ENCODE measurements at places on chromosomes 16 and 17.

DNA sequence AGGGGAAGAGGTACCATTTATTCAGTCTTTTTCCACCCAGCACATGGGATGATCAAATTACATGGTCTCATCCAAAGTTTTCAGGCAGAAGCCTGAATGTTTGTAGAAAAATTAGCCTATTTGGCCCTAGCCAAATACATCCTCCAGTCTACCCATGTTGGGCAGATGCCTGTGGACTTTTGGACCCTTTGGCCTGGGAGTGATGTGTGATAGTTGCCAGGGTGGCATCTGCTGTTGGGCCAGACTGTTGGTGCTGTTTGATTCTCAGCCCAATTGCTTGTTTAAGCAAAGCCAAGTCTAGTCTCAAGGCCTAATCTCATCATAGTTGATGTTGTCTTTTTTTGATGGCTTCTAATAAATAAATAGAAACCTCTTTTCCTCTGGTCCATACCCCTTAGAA lies 419.0 kb downstream of the CDH13 start:
- DNase-seq = no peak

- DNase-seq = no peak
These were observed 149.1 kb downstream of the ZNF423 start for GRCh38 chr16:49706620-49707355.

DNA sequence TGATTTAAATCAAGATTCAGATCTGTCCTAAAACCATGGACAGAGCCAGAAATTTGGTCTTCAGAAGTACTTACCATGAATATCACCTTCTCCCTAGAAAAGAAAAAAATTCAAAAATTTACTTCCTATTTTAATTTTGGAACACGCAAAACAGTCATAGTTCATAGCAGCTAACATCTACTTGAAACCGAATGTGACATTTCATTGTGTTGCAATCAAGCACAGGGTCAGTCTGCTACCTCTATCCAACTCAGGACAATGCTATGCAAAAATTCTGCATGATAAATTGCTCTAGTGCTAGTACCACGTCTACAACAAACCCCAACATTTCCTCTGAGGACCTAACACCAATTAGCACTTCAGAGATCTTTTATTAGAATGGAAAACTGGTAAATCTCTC lies 7.7 kb downstream of the JPT1 start:
- DNase-seq = no peak

DNA sequence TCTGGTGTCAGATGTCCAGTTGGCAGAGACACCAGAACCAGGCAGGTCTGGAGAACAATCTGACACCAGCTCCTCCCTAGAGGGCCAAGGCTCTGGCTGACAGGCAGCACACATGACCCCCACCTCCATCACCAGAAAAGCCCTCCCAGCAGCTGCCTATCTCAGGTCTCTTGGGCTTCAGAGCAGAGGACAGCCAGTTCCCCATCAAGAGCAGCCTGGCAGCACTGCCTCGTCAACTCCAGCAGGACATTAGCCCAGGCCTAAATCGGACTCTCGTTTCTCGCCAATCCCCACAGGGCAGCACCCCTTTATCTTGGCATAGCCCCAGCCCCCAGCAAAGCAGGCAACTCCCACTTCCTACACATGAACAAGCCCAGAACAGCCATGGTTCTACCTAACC lies 4.4 kb downstream of the JUP start:
- no peak for DNase-seq

DNA sequence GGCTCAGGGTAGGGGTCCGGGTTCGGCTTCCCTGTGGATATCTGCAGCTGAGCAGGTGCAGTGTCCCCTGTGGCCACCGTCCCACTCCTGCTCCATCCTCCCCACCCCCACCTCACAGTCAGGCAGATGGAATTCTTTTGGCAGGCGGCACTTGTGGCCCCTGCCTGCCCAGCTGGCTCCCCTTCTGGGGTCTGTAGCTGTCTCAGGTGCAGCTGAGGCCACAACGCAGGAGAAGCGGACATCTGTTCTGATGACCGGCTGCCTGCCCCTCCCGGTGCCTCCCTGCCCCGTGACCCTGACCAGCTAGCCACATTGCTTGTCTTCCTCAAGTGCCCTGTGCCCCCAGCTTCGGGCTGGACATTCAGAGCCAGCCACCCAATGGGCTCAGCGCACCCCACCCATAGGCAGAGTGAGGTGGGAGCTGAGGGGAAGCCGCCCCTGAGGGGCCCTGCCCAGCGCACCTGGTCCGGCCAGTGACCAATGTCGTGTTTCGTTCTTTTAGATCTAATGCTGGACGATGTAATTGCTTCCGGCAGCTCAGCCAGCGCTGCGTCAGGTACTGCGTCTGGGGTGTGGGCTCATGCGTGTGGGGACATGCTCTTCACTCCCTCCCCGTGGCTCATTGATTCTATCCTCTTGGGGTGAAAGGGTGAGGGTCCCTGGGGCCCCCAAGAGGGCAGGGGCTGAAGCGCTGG lies 25.2 kb upstream of the ABCC3 start:
- DNase-seq = no peak

DNA sequence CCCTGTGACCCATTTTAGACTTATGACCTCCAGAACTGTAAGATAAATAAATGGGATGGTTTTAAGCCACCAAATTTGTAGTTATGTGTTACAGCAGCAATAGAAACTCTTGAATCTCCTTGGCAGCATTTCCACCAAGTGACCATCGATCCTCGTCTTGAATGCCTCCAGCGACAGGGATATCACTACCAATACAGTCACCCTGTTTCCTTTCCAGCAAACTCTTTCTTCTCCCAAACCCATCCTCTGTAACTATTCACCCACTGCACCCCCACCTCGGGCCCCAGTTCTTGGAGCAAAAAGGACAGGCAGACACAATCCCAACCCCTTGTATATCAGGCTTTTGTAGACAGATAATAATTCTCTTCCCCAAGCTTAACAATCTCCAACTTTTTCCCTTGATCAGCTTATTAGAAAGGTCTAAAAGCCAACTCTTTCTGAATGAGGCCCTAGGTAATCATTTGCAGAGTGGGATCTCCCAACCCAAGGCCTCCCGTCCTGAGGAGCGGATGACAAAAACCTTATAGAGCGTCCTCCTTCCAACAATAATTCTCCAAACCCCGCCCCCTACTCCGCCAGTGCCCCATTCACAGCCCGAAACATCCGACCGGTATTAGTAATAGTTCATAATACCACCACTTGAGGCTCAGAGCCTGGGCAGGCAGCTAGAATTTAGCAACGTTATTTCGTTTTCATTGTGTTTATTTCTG lies 14.7 kb upstream of the PLLP start:
- DNase-seq = no peak

DNA sequence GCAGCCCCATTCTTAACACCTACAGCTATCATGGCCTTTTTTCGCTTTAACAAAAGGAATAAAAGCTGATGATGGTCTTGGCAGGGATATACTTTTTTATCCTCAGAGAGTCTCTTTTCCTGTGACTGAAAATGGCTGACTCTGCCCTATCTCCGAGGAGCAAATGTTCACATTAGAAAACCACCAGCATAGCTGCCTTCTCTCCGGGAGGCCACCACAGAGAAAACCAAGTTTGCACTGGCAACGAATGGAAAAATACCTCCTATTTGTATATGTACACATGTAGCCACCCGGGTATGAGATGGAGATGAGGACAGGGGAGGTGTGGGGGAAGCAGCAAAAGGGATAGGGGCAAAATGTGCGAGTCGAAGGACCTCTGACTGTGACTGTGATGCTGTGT lies 88.2 kb downstream of the STX8 start:
- DNase-seq = no peak

DNA sequence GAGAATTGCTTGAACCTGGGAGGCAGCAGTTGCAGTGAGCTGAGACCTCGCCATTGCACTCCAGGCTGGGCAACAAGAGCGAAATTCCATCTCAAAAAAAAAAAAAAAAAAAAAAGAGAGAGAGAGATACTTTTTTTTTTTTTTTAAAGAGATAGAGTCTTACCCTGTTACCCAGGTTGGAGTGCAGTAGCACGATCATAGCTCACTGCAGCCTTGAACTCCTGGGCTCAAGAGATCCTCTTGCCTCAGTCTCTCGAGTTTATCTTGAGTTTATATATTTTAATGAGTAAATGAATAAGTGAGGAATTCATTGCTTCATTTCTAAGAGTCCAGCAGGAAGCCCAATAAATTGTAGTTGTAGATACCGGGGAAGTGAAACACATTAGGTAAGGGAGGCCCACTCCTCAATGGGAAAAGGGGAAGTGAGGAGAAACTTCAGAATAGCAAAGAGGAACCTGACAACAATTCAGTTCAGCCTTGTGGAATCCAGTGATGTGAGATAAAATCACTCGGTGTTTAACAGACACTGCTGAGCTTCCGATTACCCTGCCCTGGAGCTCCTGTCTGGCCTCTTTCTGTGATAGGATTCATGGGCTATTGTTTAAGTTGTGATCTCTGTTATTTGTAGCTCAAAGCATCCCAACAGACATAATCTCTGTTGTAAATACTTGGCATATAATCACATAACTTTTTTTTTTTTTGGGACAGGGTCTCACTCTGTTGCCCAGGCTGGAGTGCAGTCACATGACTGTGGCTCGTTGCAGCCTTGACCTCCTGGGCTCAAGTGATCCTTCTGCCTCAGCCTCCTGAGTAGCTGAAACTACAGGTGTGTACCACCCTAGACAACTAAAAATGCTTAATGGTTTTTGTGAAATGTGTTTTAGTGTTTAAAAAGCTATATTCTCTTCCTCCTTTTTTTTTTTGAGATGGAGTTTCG lies 15.8 kb upstream of the ITGAM start:
- no peak for DNase-seq

DNA sequence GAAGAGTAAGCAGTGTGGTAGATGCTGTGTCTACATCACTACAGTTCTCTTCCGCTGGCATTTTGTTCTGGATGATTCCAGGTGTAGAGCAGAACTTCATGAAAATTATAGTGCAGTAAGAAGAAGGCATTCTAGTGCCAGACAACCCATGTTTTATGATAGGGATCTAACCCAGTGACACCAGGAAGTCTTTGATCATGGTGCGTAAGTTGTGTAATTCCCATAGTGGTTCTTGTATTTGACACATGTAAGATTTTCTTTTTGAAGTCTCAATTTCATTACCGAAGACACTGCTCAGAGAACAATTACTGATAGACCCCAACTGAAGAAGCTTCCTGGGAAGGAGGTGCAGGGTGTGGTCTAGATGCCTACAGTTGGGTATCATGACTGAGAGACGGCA lies 356.9 kb downstream of the CA10 start:
- no peak for DNase-seq

DNA sequence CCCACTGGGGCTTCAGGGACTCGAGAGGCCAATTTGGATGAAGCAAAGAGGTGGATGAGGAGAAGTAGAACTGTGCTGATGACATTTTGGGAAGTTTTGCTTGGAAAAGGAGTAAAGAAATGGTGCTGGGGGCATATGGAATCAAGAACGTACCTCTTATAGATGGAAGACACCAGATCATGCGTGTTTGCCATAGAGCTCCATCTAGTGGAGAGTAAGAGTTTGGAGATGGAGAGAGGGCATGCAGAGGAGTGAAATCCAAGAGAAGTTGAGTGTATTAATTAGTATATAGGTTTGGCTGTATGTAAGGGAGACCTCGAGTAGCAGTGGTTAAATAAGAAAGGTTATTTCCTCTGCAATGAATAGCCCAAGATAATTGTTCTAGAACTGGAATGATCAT lies 56.0 kb downstream of the SHISA6 start:
- DNase-seq = no peak

DNA sequence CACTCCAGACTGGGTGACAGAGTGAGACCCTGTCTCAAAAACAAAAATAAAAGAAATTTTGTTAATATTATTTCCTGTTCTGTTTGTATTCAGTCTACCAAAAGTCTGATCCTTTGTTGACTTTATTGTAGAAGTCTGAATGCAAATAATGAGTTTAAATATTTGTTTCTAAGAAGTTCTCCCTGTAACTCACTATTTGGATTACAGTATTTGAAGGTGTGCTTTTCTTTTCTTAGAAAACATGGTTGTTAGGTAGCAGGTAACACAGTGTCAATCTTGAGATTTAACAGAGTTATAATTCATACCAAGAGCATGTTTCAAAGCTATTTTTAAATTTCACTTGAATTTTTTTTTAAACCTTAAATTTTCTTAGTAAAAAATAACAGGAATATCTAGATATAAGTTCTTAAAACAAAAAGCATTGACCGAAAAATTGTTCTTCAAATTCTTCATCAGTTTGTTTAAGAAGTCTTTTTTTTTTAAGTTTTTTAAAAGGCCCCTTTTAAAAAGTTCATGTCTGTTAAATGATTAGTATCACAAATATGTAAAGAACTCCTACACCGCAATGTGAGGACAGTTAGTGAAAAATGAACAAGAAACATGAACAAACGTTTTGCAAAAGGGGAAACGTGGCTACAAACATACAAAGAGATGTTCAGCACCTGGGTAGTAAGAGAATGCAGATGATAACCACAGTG lies 35.0 kb downstream of the GAN start:
- DNase-seq = no peak

GRCh38 chr16:3922241-3922640 lies 41.7 kb upstream of the CREBBP start:
- no peak for DNase-seq

DNA sequence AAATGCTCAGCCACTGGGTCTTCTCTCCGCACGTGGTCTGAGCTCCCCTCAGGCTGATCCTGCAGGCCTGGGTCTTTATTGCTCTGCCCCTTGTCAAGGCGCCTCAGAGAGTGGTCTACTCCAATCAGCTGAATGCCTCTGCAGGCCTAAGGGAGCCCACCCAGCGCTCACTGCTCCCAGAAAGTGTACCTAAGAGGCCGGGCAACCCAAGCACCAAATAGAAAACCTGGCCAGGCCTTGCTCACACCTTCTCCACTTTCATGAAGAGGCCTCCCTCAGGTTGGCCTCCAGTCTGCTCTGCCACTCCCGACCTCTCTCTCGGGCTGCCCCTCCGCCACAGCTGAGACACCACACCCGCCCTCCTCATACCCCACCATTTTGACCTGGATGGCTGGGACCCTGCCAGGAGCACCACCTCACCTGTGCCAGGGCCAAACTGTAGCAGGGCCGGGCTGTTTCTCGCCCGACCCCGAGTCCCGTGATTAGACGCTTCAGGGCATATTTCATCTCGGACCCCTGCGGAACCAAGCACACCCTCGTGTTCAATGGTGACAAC lies 665 bp downstream of the MYBBP1A start:
- DNase-seq = no peak

- DNase-seq = no peak
These were observed 94.1 kb downstream of the TMEM132E start for GRCh38 chr17:34673516-34673915.

GRCh38 chr17:50660042-50660886 lies 25.6 kb downstream of the ABCC3 start:
- no peak for DNase-seq

GRCh38 chr17:17154981-17155380 lies 51.2 kb downstream of the PLD6 start:
- DNase-seq = no peak

DNA sequence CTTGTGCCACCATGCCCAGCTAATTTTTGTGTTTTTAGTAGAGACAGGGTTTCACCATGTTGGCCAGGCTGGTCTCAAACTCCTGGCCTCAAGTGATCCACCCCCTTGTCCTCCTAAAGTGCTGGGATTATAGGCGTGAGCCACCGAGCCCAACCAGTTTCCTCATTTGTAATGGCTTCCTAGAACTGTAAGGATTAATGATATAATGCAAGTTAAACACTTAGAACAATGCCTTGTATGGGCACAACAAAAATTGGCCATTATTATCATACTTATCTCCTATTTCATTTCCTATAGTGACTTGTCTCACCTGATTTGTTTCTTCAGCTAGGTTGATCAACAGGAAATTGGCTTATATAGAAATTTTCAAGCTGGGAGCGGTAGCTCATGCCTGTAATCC lies 14.1 kb downstream of the TUBD1 start:
- DNase-seq = no peak

- DNase-seq = no peak
These were observed 992 bp downstream of the NLRC3 start for GRCh38 chr16:3576211-3576610.

Data from stimulated activated CD4-positive, alpha-beta T cell treated with anti-CD3 and anti-CD28 coated beads, Interleukin-1b, Interleukin-23, amount 100 ng/mL, for 24 hours (primary cell).